ENCODE measurements at places on chromosomes 7 and 10.

- no peak for DNase-seq
Observed at GRCh38 chr10:129023082-129023481, 444.0 kb upstream of the MGMT start.

DNA sequence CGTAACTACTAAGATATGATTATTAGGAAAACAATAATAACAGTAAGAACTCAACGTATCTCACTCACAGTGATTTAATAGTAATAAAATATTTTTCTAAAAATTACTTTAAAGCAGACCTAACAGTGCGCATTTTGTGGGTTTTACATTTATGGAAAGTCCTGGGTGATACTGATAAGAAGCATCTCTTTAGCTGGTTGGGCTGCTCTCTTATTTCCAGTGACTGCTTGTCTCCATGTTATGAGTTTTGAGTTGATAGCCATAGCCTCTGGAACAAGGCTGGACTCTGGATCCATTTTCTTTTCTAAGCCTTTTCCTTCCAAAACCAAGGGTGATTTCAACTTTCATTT is 29.5 kb upstream of the INHBA start:
- DNase-seq, result no peak

- DNase-seq, result peak; percentile 37
Observed at GRCh38 chr10:43231523-43232078, 35.3 kb downstream of the RASGEF1A start.

DNA sequence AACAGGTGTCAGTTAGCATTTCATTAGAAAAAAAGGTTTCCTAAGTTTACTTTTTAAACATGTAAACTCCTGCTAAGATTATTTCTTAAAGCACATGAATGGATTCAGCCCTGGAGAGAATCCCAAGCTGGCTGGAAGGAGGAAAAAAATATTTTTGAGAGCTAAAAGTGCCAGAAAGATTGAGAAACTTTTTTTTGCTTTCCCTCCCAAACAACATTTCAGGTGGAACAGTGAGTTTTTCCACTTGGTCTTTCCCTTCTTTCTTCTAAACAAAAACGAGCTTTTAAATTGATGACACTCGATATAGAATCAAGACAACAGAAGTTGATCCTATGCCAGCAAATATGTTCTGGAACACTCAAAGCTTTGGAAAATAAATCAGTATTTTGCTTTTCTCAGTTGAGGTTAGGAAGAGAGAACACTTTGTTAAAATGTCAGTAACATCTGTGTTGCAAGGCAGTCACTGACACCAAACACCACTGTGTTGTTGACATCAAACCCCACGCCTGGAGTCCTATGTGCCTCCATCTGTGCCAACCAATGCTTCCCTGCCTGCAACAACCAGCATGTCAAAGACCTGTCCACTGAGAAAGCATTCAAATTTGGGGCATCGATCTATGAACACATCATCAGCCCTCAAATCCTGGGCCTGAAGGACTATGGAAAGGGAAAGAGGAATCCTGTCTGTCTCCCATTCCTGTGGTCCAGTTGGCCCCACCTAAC is 22.9 kb upstream of the INSIG1 start:
- no peak for DNase-seq

- no peak for DNase-seq
Observed at GRCh38 chr10:48655411-48656240, 29.0 kb upstream of the WDFY4 start.

DNA sequence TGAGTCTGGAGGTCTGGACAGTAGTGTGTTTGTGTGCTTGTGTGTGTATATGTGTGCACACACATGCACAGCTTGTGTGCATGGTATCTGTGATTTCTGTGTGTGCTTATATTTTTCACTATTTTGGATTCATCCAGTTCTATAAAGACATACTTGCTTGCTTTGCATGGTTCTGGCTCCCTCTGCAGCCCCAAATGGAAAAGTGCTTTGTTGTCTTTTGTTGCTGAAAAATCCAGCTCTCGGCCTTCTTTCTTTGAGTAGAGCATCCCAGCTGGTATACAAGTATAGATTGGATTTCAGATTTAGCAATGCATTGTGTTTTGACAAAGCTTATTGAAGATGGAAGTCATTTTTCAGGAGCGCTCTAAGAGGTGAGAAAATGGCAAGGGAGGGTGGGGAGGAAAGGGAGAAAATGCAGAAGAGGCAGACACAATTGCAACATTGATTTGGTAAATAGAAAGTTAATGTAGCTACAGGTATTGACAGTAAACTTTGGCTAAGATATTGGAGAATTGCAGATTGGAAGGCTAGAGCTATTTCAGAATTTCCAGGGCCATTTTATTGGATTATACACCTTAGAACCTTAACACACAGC is 333.9 kb downstream of the AUTS2 start:
- DNase-seq, result no peak

DNA sequence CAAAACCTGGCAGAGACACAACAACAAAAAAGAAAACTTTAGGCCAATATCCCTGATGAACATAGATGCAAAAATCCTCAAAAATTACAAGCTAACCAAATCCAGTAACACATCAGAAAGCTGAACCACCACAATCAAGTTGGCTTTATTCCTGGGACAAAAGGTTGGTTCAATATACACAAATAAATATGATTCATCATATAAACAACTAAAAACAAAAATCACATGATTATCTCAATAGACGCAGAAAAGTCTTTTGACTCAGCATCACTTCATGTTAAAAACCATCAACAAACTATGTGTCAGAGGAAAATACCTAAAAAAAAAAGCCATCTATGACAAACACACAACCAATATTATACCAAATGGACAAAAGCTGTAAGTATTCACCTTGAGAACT is 283.5 kb downstream of the THSD7A start:
- DNase-seq, result no peak

DNA sequence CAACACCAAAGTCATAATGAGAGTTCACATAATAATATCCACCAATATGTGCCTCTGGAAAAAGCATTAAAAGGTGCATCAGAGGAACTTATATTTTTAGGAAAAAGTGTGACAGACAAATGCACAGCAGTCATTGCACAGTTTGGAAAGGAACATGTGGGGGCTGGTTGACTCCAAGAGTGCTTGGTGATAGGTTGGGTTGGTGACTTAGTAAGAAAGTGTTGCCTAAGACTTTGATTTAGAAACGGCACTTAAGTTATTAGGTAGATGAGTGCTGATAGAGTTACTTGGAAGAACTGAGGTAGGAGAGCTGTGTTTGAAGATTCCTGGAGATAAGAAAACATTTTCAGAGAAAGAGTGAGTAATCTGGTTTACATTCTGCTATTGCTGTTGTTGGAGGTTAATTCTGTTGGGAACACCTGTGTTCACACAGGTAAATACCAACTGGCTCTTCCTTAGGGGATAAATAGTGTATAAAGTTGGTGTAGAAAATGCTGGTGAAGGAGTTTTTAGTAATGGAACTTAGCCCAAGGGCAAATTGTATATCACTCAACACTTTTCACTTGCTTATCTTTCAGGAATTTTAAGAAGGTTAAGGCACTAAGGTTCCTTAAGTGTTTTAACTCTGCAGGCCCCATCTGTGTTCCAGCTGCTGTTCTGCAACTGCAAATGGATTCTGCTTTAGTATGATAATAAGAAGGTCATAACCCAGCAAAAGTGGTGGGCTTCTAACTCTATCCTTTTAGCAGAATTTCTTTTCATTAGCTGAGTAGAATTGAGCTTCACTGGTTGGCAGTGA is 196.1 kb downstream of the NSUN6 start:
- DNase-seq, result no peak

DNA sequence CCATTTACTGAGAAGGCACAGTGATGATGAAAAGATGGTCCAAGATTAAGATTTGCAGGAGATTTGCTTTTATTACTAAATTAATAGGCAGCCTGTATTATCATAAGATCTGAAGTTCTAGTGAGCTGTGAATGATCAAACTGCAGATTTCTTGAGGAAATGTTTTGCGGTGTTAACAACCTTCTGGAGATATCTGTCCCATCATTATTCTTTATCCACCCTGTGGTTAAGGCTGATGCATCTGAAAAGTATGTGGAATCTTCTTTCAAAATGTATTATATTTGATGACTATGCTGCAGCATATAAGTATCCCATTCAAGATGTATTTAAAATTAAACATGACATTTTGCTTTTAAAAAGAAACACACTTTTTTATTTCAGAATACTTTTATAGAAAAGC is 150.3 kb downstream of the POLR1F start:
- DNase-seq, result no peak

DNA sequence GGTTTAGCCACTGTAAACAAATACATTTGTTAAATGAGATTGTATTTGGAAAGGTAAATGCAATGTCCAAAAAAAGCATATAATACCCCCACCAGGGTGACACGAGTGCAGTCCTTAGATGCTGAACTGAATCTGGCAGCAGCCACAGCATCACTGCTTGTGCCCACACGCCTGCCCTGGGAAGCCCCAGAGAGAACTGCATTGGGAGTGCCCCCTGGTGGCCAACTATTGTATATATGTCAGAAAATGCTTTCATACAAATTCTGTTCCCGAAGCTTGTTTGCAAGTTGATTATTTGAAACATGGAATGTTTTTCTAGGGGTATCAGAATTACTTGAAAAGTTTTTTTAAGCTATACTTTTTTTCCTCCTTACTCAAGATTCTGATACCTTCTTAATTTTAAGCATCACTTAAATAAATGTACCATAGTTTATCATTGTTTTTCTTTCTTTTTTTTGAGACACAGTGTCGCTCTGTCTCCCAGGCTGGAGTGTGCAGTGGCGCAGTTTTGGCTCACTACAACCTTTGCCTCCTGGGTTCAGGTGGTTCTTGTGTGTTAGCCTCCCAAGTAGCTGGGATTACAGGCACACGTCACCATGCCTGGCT is 50.1 kb downstream of the LANCL2 start:
- peak; percentile 93 for DNase-seq

DNA sequence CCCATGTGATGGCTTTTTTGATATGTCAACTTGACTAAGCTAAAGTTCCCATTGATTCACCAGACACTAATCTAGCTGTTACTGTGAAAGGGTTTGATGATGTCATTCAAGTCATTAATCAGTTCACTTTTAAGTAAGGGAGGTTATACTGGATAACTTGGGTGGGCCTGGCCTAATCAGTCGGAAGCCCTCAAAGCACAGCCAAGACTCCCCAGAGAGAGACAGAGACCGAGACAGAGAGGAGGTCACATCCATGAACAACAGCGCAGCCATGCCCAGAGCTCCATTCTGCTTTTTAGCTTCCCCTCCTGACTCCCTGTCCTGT is 103.4 kb downstream of the TRIL start:
- DNase-seq, result no peak

- DNase-seq, result peak; percentile 90
Observed at GRCh38 chr7:1940402-1940786, 270.3 kb downstream of the ELFN1 start.

GRCh38 chr10:126663328-126663727 is 7.2 kb downstream of the C10orf90 start:
- DNase-seq, result peak; percentile 23

- no peak for DNase-seq
Observed at GRCh38 chr7:88490874-88491273, 184.2 kb upstream of the STEAP4 start.

- DNase-seq, result no peak
Observed at GRCh38 chr7:7119729-7120128, 62.6 kb upstream of the C1GALT1 start.

- no peak for DNase-seq
Observed at GRCh38 chr7:151833691-151834090, 43.2 kb downstream of the PRKAG2 start.

DNA sequence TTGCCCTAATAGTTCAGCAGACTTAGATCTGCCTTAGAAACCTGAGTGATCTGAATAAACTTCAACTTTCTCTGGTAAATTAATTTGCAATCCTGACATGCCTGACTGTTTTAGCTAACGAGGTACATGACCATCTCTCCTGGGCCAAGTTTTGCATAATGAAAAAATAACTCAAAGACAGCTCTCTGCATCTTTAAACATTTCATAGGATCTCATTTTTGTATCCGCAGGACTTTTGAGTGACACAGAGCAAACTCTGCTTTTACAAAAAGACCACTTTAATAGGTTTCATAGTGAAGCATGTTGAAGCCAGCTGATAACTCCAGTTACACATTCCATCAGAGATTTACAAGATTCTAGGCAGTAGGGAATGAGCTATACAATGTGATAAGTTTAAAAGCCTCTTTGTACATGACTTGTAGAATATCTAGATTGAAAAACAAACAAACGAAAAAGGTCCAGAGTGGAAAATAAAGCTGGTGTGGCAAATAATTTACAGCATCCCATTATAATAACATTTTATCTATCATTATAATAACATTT is 2.1 kb downstream of the PRKG1 start:
- DNase-seq, result no peak

DNA sequence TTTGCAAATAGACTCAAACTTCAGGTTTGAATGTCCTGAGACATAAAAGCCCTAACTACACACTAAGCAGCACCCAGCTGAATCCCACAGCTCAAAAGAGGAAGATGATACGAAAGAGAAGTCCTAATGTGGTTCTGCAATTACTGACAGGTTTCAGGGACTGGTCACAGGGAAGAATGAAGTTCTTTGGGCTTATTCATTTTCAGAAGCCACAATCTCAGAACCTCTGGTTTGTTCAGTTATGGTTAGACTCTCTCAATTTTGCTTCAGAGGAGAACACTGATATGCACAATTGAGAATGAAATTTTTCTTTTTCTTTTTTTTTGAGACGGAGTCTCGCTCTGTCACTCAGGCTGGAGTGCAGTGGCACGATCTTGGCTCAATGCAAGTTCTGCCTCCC is 94.6 kb upstream of the FAM180A start:
- DNase-seq, result no peak

DNA sequence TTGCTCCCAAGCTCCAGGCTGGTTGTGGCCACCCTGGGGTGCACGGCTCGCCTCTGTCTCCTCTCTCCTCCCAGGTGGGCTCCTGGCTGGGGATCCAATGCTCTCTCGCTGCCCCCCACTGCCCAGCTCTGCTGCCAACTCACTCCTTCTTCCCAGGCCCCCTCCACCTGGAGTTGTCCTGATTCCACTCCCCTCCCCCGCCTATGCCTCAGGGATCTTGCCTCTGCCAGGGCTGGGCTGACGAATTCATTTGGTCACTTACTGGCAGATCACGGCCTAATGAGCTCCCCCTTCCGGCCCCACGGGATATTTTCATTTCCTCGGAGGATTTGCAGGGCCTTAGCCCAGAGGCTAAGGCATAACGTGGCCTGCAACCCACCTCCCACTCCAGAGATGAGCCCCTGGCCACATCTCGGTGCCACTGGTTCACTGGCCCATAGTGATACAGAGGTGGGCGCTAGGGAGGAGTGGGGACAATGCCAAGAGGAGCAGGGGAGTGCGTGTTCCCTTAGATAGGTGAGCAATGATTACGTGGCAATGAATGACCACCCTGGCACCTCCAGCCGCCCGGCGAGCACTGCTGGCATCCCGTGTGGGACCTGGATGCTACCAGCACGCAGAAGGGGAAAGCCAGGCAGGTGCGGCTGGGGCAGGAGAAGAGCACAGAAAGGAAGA is 344.6 kb upstream of the SHH start:
- DNase-seq, result no peak

- DNase-seq, result no peak
Observed at GRCh38 chr10:80204677-80205476, 460 bp downstream of the ANXA11 start.

DNA sequence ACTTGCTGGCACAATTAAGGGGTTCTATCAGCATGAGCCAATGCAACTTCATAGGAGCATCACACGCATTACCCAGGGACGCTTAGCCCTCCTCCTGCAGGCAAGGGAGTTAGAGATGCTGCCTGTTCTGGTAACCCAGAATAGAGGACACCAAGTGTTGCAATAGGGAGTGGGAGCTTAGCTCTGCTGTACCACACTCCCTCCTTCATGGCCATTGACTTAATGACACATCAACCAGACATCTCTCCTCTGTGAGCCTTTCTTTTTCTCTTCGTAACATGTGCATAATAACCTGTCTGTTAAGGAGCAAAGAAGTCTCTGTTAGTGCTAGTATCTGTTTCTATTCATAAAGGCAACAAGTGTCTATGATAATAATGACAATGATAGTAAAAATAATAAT is 282.4 kb downstream of the SORCS3 start:
- DNase-seq, result no peak
